ENCODE measurements at places on chromosomes 4 and X. TPM values are rescaled to one million over a fixed set of nuclear protein-coding genes. Genes with fewer than 3 reads are reported as not detected.

Gene CFAP299
- 0.04 TPM for total RNA-seq

Gene ADD1
- 143 TPM for total RNA-seq

Gene TXK
- total RNA-seq: 1.5 TPM

Gene UGT2B17
- total RNA-seq: 23.6 TPM

Gene HTN1
- not detected for total RNA-seq

DNA sequence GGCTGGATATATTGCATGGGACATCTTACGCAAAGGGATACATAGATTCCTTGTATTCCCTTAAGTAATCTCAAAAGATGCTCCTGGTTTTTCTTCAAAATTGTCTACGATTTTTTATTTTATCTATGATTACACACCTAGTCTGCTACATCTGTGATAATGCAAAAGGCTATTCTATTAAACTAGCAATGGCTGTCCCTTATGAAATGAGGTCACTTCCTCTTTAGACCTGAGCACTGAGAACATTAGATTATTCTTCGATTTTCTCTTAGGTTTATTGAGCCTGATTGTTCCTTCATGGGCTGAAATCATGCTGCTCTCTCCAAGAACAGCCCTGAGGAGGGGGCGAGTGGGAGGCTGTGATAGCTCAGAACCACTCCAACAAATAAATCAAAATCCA, 126.8 kb upstream of the ENPP6 start:
- H3K27ac ChIP-seq: no peak overlapping the region
- H3K4me3 ChIP-seq: no peak overlapping the region
- DNase-seq: no peak
- no peaks in the 10 kb centered on the region for H3K36me3 ChIP-seq
- H3K4me1 ChIP-seq: peaks cover 40% of the 10 kb centered on the region
- no peaks in the 10 kb centered on the region for H3K27me3 ChIP-seq

DNA sequence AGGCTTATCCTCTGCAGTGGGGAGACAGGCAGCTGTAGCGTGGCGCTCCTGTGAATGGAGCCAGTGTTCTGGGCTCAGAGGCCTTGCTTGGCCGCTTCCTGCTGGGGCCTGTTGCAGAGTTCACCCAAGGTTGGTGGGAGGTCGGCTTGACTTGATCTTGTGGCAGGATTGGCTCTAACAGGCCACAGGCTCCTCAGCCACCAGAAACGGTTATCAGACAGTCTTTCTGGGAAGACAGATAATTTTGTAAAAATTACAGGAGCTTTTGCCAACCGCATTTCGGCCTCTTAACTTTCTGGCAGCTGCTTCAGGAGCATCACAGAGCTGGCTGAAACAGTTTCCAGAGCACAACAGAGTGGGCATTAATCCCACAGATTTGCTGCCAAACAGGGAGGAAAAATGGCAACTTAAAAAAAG, 66.4 kb downstream of the DIPK2B start:
- H3K36me3 ChIP-seq: no peaks in the 10 kb centered on the region
- H3K4me1 ChIP-seq: no peaks in the 10 kb centered on the region
- no peak overlapping the region for H3K4me3 ChIP-seq
- no peak overlapping the region for H3K27ac ChIP-seq
- H3K27me3 ChIP-seq: no peaks in the 10 kb centered on the region

- no peaks in the 10 kb centered on the region for H3K36me3 ChIP-seq
- H3K27me3 ChIP-seq: peaks cover 9% of the 10 kb centered on the region
- H3K4me3 ChIP-seq: no peak overlapping the region
- peak overlapping the region; percentile 27 for H3K27ac ChIP-seq
- DNase-seq: no peak
Observed at GRCh38 chr4:139558235-139559088, 2.4 kb upstream of the SETD7 start.

- no peaks in the 10 kb centered on the region for H3K36me3 ChIP-seq
- H3K4me1 ChIP-seq: no peaks in the 10 kb centered on the region
- H3K4me3 ChIP-seq: no peak overlapping the region
- H3K27me3 ChIP-seq: no peaks in the 10 kb centered on the region
Observed at GRCh38 chr4:82097504-82097903, 276.3 kb downstream of the HNRNPD start.

DNA sequence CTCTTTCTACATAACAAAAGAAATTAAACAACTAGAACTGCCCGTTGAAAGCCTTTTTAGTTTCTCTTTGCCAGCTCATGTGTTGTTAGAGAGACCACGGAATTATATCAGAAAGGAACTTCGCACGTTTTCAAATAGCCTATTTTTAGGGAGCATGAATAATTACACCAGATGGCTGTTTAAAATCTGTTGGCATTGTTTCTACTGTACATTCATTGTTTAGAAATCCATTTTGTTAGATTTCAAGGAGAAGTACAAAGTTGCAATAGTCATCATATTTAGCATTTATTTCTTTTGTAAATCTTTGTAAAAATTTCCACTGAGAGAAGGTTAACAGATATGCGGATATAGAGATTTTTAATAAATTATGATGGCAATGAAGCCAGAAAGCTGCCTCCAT, 403.0 kb upstream of the HS3ST1 start:
- H3K36me3 ChIP-seq: no peaks in the 10 kb centered on the region
- DNase-seq: no peak

DNA sequence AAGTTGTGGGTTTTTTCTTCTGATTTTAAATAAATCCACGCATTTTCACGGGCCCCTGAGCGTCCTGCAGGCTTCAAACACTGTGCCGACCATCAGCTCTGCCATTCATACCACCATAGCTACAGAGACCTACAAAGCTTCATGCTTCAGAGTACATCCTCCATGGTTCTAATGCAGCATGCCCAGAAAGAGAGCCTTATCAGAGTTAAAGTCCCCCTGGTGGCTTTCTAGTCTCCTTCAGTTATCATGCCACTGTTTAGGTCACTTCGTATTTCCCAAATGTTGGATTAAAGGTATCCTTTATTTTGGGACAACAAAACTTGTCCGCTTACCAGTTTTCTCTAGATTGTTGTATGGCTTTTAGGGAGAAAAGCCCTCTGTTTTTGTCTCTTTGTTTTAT, 66.7 kb upstream of the VCX2 start:
- no peaks in the 10 kb centered on the region for H3K27me3 ChIP-seq
- H3K4me3 ChIP-seq: no peak overlapping the region
- H3K27ac ChIP-seq: no peak overlapping the region
- H3K36me3 ChIP-seq: no peaks in the 10 kb centered on the region
- no peak for DNase-seq

- H3K4me3 ChIP-seq: no peak overlapping the region
- H3K27ac ChIP-seq: no peak overlapping the region
- no peaks in the 10 kb centered on the region for H3K27me3 ChIP-seq
- no peak for DNase-seq
- H3K4me1 ChIP-seq: no peaks in the 10 kb centered on the region
Observed at GRCh38 chr4:88775529-88775928, 77.9 kb upstream of the NAP1L5 start.

GRCh38 chr4:110201502-110201901, 3.1 kb upstream of the ELOVL6 start:
- no peaks in the 10 kb centered on the region for H3K4me1 ChIP-seq
- H3K27me3 ChIP-seq: no peaks in the 10 kb centered on the region
- H3K36me3 ChIP-seq: no peaks in the 10 kb centered on the region
- no peak overlapping the region for H3K27ac ChIP-seq
- DNase-seq: no peak
- no peak overlapping the region for H3K4me3 ChIP-seq

DNA sequence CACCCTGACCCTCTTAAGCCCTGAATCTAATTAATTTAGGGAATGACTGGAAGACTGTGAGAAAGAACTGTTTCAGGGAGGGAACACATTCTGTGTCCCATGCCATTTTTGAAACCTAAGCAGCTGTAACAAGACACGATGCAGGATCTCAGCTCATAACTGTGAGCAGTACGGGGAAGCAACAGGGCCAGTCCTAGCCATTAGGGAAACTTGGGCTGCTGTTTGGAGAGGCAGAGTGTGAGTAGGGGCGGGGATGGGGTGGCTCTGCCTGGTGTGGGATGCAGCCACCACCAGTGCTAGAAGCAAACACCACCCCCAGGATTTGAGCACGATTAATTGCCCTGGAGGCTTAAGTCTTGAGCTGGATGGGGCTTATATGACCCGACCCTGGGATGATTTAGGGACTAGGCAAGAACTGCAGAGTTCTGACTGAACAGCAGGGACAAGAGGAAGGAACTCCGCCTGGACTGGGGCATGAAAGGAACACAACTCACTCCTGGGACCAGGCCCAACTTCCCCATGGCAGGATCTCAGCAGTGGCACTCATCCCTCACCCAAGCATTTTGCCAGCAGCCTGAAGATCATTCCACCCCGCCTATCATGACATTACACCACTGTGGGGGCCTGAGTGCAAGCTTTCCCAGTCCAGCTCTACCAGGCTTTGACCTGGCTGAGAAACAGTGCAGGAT, 43.1 kb downstream of the ATRX start:
- DNase-seq: no peak
- no peaks in the 10 kb centered on the region for H3K36me3 ChIP-seq
- no peak overlapping the region for H3K4me3 ChIP-seq
- no peaks in the 10 kb centered on the region for H3K27me3 ChIP-seq

GRCh38 chr4:37740546-37740945, 54.4 kb upstream of the RELL1 start:
- H3K27ac ChIP-seq: no peak overlapping the region
- no peaks in the 10 kb centered on the region for H3K27me3 ChIP-seq
- H3K4me1 ChIP-seq: no peaks in the 10 kb centered on the region
- no peaks in the 10 kb centered on the region for H3K36me3 ChIP-seq

DNA sequence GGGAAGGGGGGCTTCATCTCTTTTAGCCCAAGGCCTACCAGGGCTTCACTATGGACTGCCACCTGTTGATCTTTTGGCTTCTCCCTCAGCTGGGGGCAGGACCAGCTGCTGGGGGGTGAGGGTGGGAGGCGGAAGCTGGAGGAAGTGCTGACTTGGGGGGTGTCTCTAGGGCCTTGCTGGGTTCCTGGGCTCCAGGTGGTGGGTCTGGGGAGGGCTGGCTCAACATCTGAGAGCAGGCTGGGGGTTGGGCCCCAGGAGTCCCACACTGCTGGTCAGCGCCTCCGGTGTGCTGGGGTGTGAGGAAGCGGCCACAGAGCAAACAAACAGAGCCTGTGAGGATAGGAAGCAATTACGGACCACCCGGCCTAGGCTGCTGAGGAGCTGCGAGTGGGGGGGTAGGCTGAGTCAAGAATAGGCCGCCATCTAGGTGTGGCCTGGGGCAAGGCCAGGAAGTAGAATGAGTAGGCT, 85.7 kb downstream of the EFNB1 start:
- no peak for DNase-seq
- H3K4me1 ChIP-seq: peaks cover 16% of the 10 kb centered on the region
- H3K27ac ChIP-seq: no peak overlapping the region
- H3K4me3 ChIP-seq: no peak overlapping the region

DNA sequence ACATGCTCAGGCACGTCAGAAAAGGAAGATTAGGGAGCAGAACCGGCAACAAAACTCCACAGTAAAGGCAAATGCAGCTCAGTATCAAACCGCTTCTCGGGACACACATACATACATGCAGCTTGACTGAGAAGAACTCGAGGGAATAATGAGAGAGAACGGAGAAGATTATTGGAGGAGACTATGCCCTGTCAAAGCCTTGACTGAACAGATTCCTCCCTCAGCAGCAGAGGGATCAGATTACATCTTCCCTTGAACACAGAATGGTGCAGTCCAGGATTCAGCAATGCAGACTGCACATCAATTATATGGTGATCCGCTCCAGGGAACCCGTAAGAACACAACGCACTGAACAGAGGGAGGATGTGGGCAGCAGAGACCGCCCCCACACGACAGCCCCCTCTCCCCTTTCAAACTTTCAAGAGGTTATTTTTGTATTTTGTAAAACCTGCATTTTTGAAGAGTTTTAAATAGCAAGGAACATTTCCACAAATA, 183.2 kb downstream of the FBXW7 start:
- peak; percentile 82 for DNase-seq
- H3K36me3 ChIP-seq: no peaks in the 10 kb centered on the region
- H3K27ac ChIP-seq: peak overlapping the region; percentile 79
- no peaks in the 10 kb centered on the region for H3K4me1 ChIP-seq

GRCh38 chrX:113514906-113515305, 674.3 kb upstream of the AMOT start:
- no peaks in the 10 kb centered on the region for H3K27me3 ChIP-seq
- peak overlapping the region; percentile 17 for H3K27ac ChIP-seq
- no peak overlapping the region for H3K4me3 ChIP-seq
- H3K36me3 ChIP-seq: no peaks in the 10 kb centered on the region

DNA sequence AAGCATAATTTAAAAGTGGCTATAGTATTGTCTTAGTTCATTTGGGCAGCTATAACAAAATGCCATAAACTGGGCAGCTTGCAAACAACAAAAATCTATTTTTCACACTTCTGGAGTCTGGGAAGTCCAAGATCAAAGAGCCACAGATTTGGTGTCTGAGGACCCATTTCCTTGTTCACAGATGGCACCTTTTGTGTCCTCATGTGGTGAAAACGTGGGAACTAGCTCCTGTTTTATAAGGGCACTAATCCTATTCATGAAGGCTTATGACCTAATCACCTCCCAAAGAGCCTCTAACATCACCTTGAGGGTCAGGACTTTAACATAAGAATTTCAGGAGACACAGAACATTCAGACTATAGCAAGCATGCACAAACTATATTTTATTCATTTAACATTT, 126.5 kb upstream of the WDFY3 start:
- no peaks in the 10 kb centered on the region for H3K4me1 ChIP-seq
- H3K27ac ChIP-seq: no peak overlapping the region
- no peaks in the 10 kb centered on the region for H3K36me3 ChIP-seq
- no peaks in the 10 kb centered on the region for H3K27me3 ChIP-seq
- DNase-seq: no peak

DNA sequence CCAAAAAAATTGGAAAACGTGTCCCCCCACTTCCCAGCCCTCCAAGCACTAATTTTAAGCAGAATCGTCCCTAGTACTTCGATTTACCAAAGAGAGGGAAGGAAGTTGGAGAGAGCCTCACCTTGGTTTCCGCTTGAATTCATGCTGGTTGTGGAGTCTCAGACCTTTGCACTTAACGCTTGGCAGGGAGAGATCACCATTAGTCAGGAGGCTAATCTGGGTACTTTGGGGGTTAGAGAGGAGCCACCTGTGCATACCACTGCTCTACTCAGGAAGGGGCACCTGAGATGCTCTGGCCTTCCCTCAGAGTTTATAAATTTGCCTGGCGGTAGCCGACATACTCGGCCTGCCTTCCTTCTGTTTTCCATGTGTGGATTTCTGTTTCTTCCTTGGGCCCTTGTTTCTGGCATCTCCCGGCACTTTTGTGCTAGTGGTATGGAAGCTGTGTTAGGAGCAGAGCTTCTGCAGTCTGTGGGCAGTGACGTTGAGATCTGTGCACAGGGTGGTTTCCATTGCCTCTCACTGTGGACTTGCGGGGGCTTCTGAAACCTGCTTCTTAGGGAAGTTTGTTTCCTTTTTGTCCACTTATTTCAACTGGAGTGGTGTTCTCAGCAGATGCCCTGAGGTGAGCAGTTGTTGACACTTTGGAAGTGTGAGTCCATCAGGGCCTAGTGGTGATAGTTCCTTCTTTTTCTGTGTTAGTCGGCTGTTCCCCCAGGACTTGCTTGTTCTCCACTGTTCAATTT, 104.2 kb downstream of the TMEM131L start:
- H3K27me3 ChIP-seq: no peaks in the 10 kb centered on the region
- no peak for DNase-seq
- H3K27ac ChIP-seq: no peak overlapping the region
- no peaks in the 10 kb centered on the region for H3K36me3 ChIP-seq
- no peaks in the 10 kb centered on the region for H3K4me1 ChIP-seq
